Dermis blood vessel endothelial cell (primary cell): ENCODE measurements at places on chromosomes 3 and 15.

DNA sequence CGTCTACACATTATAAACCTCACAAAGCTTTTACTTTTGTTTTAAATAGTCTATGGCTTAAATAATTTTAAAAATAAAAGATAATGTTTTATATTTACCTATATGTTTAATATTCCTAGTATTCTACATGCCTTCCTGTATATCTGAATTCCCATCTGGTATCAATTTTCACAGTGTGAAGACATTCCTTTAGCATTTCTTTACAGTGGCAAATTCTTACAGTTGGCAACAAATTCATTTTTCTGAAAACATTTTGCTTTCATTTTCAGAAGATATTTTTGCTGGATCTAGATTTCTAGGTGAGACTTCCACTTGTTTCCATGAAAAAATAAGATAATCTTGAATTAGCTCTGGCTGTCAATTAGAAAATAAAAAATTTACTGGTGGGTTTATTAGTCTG, 471.4 kb upstream of the NAALADL2 start:
- DNase-seq = no peak

- DNase-seq = no peak
These were observed 302.1 kb downstream of the ZPLD1 start for GRCh38 chr3:102736975-102737304.

DNA sequence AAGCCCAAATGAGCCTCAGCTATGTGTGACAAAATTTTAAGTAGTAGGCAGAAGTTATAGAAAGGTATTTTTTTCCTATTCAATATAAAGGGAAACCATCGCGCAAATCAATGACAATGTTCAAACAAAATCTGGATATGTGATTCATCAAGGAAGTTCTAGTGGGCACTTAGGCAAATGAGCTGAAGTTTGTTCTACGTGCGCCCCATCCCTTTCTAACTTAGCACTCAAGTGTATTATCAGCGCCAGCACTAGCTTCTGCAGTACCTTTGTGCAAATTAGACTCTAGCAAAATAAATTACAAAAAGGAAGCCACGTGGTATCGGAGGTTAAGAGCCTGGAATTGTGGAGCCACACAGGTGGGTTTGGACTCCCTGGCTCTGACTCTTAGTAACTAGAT, 91.1 kb downstream of the TBL1XR1 start:
- peak; percentile 46 for DNase-seq

DNA sequence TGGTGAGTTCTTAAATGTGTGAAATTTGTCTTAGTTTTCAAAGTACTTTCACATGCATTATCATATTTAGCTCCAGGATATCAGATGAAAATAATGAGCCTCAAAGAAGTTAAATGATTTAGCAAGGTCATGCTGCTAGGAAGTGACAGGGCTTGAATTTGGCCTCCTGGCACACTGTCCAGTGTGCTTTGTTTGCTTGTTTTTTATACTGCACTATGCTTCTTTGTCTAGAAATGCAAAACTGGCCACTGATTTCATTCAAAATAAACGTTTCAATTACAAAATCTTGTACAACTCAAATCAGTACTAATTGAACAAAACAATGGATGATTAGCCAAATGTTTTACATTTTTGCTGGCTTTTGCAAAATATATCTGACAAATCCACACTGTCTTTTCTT, 583.3 kb upstream of the CBLB start:
- no peak for DNase-seq

GRCh38 chr3:183253528-183254486, 754 bp downstream of the B3GNT5 start:
- DNase-seq = peak; percentile 71

GRCh38 chr3:128787256-128788253, 61.6 kb downstream of the RAB7A start:
- DNase-seq = peak; percentile 46

DNA sequence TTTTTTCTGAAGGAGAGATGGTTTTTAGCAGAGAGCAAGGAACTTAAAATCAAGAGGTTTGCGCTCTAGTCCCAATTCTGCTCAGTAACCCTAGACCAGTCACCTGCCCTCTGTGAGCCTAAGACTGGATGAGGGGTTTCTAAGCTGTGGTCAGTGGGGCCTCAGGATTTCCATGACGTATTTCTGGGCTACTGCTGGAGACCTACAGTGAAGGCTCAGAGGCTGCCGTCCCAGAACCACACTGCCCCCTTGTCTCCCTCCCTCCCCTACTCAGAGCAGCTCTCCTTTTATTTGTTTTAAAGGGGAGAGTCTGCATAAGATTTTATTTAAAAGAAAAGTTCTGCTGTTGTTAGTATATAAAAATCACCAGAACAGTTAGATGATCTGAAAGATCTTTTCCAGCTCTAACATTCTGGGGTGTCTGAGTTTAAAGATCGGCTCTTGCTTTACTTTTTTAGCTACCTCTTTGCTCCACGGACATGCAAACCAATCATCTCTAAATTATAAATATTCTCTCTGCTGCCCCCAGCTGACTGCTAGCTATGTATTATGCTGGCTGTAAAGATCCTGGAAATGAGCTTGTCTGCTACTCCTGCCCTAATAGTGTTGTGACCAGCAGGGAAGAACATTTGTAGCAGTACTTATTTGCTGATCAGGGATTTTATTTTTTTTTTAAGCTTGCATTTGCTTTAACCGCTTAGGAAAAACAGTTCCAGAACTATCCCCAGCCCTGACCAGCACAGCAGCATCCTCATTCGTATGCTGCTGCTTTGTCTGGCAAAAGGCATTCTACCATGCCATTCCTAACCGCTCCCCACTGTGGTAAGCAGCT, 28.6 kb upstream of the NDUFB4 start:
- peak; percentile 65 for DNase-seq

GRCh38 chr15:41961595-41962202, 10.7 kb downstream of the EHD4 start:
- no peak for DNase-seq

DNA sequence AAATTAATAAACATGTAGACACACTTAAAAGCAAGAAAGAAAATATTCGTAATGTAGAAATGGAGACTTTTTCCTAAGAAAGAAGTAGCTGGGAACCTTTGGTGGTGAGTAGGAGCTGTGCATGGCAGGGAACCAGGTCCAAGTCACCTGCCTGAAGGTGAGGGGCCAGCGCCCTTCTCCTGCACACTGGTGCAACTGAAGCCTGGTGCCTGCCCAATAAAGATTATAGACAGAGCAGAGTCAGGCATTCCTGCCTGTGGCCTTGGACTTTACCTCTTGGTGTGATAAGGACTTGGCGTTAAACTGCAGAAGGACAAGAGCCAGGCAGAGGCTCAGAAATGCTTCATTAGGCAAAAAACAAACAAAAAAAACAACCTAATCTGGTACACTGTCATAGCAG, 14.2 kb downstream of the CFAP91 start:
- DNase-seq = no peak

DNA sequence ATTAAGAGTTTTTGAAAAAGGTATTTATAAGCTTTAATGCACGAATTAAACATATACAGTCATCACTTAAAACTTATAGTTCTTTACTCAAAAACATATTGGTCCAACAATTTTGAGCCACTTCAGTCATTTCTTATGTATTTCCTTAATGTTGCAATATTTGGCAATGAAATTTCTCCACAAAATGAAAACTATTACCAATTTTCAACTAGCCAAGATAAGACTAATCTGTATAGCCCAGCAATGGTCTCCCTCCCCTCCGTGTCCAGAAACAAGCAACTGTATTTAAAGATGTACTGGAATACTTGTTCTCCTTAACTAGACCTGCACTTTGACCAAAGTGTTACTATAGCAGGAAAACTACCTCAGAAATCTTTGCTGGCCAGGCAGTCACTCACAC, 9.2 kb downstream of the ARF4 start:
- no peak for DNase-seq

DNA sequence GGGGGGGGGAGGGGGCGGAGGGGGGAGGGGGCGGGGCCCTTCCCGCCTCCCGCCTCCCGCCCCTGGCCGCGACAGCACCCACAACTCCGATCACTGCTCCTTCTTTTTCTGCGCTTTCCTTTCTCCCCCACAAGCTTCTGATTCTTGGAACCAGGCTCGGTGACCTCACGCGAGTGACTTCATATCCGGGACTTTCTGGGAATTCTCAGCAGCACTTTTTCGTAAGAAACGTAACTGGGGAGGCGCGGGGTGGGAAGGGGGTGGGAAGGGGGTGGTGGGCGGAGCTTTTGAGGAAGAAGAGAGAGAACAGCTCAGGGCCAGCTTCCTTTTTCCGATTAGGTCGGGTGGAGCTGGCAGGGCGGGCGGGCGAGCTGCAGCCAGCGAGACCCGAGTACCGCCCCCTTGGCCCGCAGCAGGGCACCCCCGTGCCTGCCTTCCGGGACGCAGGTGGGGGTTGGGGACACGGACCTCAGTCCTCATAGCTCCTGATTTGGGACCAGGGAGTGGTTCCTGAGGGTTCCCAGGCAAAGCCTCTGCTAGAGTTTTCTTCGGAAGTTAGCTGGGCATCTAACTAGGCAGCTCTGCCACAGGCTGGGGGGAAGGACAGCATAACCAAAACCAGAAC, 14.6 kb downstream of the XIRP1 start:
- peak; percentile 98 for DNase-seq

- DNase-seq = no peak
These were observed 720.2 kb upstream of the GOLIM4 start for GRCh38 chr3:168815946-168816345.

- DNase-seq = no peak
These were observed 4.3 kb downstream of the CHAC1 start for GRCh38 chr15:40957581-40958051.

DNA sequence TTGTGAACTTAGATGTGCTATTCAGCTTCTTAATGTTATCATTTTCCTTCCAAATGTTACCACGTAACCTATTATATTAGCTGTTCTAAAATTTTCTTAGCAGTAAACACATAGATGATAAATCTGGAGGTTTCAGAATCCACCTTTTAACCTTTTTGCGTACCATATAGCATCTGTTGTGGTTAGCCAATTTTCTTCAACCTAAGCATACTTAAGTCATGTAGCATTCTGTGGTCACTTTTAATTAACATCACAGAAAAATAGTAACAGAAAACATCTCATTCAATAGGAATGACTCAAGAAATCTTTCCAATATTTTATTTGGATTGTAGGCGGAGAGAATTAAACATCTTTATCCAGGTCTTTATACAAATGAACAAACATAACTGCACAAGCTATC, 1465.3 kb upstream of the GBE1 start:
- no peak for DNase-seq

DNA sequence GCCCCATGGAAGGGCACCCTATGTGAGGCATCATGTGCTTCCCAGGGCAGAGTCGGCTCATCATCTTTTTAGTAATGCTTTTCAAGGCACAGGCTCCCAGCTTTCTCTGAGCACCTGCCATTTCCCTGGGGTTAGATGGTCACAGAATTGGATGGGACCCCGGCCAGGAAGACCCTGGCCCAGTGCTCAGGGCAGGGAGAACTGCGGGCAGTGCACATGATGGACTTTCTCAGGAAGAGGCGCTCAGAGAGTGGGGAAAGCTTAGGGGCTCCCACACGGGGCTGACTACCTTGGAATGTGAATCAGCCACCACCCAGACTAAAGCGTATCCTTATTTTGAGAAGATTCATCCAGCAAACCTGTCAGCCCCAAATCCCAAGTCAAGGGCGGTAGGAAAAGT, 16.5 kb upstream of the SKOR1 start:
- no peak for DNase-seq

GRCh38 chr15:68910816-68911215, 19.5 kb upstream of the SPESP1 start:
- no peak for DNase-seq

- no peak for DNase-seq
These were observed 26.2 kb upstream of the LRRC3B start for GRCh38 chr3:26596335-26596734.

DNA sequence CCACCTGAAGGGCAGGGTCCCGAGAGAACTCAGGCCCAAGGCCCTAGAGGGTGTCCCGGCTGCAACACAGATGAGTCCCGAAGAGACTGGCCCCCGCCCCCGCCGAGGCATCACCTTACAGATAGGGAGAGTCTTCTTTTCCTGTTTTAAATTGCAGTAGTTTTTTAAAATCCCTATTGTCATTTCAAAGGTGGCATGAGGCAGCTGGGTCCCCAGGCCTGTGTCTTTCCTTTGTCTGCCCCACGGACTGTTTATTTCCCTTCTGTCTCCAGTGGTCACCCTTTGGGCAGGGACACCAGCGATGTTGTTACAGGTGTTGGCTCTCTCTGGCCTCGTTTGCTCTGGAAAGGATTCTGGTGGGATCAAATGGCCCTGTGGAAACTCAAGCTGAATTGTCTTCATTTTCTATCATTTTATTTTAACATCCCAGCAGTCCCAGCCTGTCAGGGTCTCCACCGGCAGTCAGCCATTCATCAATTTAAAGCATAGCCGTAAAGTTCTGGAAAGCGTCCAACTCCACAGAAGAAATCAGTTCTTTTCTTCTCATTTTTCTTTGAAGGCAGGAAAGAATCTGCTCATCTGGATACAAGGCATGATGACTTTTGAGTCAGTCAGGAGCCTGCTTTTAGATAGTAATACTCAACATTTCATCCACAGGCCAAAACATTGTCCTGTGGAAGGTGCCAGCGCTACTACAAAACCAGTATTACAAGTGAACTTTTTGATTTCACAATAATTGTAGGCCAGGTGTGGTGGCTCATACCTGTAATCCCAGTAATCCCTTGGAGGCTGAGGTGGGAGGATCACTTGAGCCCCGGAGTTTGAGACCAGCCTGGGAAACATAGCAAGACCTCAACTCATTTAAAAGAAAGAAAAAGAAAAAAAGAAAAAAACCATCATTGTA, 96.2 kb downstream of the HES1 start:
- DNase-seq = no peak

DNA sequence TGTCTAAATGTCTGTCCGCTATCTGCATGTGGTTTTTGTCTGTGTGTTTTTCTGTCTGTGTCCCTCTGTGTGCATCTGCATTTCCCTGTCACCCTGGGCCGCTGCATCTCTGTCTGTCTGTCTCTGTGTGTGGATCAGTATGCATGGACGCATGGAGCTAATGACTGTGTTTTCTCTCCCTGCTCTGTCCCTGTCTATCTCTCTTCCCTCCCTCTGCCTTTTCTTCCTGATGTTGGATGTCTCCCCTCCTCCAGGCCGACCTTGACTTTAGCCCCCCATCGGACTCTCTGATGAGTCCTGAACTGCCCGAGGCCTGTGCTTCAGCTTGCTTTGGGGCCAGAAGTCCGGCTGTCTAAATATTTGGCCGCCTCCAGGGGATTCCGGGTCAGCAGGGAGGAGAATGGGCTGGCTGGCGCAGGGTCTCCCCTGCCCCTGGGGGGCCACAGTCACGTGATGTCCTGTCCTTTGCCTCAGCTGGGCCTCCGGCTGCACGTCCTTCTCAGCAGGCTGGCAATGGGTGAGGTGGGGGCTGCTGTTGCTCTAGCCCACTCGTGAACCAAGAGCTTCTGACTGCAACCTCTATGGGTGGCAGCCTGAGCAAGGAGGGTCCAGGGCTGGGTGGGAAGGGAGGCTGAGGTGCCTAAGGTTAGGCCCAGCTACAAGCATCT, 3.7 kb downstream of the SLC38A3 start:
- no peak for DNase-seq
